Pons (tissue), 1 donor: ENCODE measurements at places on chromosomes 12 and 14.
A peak's percentile ranks its signal among the peaks of the same experiment; 100 is the strongest.

DNA sequence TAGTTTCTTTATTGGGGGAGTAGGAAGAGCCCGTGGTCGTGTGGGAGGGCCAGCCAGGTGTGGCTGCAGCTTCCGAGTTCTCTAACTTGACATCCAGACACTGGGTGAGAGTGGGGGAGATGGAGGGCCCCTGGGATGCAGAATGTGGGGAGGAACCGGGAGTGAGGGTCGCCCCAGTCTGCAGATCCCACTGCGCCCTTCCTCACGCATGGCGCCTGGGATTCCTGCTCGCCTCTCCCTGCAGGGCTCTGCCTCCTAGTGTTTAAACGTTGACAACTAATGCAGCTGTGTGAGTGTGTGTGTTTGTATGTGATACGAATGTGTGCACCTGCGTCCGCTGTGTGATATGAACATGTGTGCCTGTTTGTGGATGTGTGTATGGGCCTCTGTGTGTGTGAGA lies 34.6 kb downstream of the FZD10 start:
- DNase-seq, result no peak

- DNase-seq, result peak; percentile 33
These were observed 33.2 kb upstream of the HELB start for GRCh38 chr12:66269142-66269541.

DNA sequence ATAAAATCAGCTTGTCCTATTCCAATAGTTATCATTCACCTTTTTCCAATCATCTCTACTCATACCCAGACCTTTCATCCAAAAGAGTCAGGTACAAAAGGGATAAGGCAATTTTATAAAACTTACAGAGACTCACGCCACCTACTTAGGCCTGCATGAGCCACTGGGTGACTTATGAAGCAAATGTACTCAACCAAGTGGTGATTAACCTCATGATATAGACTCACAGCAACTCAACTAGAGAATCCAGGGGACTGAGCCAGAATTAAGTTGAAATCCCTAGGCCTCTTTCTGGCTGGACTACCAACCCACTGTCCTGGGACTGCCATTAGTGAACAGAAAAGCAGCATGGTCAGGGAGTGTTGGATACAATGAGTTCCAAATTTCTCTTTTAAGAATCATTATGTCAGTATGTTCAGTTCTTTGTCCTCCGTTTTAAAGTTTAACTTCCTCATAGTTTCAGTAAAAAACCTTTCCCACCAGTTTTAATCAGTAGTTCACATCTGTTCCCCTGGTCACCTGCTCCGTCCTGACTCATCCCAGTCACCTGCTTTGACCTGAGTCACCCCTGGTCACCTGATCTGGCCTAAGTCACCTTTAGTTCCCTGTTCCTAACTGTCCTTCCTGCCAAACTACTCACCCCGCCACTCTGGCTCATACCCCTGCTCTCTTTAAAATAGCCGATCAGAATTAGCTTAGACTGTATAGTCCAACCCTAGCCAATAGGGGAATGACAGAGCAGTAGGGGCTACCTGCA lies 36.8 kb downstream of the SPTSSA start:
- no peak for DNase-seq

DNA sequence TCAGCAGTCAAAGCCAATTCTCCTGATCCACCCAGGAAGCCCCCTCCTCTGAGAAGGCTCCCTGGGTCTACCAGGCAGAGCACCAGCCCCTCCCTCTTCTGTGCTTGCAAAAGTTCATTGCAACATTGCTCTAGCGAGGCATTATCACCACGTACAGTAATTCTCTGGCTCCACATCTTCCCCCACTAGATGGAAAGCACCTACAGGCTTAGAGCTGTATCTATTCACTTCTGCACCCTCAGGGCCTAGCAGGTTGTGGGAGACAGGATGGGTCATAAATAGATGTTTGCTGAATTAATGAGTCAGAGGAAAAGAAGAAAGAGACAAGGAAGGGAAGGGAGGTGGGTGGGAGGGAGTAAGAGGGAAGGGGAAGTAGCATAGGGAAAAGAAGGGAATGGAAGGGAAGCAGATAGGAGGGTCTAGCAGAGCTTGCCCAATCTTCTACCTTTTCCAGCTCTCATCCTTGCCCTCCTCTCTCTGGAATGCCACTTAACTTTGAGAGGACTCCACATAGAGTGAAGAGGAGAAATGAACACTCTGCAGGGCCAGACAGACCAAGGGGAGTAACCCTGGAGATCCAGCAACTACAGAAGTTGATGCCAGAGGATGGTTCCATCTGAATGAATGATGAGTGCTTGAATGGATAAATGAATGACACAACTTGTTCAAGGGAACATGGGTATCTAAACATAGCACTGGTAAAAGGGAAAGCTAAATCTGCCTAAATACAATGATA lies 42.0 kb upstream of the NT5DC3 start:
- no peak for DNase-seq

- peak; percentile 94 for DNase-seq
These were observed 16.4 kb upstream of the SP7 start for GRCh38 chr12:53352331-53353256.

DNA sequence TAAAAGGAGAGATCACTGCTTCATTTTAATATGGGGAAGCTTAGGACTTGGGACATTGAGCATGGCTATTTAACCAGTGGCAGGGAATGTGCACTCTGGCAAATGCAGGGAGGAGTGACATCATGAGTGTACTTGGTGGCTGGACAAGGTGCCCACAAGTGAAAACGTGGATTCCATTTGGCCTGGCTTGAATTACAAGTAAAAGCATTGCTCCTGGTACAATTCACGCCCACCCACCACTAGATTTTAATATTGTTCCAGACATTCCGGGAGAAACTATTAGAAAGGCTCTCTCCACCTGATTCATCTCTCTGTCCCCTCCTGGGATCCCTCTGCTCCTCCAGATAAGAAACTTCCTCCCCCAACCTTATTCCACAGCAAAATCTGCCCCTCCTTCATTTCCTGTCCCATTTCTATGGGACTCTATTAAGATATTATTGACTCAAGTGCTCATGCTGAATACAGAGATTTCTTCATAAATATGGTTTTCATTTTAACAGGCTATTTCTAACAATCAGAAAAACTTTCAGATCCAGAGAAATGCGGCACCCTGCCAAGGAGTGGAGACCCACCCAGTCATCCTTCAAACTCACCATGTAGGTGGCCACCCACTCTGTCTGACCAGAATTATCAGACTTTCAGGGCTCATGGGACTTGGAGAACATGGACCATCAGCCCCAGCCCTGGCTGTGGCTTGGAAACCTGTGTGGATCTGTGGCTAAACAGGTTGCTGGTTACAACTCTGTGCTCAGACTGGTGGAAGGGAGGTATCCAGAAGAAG lies 43.2 kb downstream of the SSPN start:
- DNase-seq, result no peak

DNA sequence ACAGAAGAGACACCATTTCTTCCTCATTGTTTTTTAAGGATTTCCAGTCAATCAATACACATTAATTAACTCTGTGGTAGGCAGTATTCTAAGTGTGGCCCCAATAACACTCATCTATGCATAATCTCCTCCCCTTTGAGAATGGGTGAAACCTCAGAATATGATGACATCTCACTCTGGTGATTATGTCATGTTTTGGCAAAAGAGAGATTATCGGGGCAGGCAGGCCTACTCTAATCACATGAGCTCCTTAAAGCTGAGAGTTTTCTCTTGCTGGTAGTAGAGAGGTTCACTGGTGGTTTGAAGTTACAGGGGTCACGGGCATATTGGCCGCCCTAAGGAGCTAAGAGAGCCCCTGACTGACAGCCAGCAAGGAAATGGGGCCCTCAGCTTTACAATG lies 7.1 kb upstream of the LGMN start:
- DNase-seq, result no peak

GRCh38 chr12:57243521-57244311 lies 7.3 kb downstream of the STAC3 start:
- DNase-seq, result no peak
